SK-MEL-5 (cell line): ENCODE measurements at places on chromosomes 3 and 15. TPM values are rescaled to one million over a fixed set of nuclear protein-coding genes. Genes with fewer than 3 reads are reported as not detected.

The FAM240A gene
- not detected in 2 replicates for total RNA-seq

The NUP210 gene
- total RNA-seq: 14.9 and 19.4 TPM in 2 replicates

The TRAIP gene
- total RNA-seq: 6.1 TPM in 2 replicates

The GABRB3 gene
- total RNA-seq: 22.2 and 24.4 TPM in 2 replicates

The TRH gene
- total RNA-seq: not detected in 2 replicates

The RLBP1 gene
- total RNA-seq: 33.8 and 37.2 TPM in 2 replicates

The CPA3 gene
- total RNA-seq: not detected in 2 replicates

The SAXO2 gene
- 0.43 TPM in 1 of 2 replicates, not detected in the other for total RNA-seq

DNA sequence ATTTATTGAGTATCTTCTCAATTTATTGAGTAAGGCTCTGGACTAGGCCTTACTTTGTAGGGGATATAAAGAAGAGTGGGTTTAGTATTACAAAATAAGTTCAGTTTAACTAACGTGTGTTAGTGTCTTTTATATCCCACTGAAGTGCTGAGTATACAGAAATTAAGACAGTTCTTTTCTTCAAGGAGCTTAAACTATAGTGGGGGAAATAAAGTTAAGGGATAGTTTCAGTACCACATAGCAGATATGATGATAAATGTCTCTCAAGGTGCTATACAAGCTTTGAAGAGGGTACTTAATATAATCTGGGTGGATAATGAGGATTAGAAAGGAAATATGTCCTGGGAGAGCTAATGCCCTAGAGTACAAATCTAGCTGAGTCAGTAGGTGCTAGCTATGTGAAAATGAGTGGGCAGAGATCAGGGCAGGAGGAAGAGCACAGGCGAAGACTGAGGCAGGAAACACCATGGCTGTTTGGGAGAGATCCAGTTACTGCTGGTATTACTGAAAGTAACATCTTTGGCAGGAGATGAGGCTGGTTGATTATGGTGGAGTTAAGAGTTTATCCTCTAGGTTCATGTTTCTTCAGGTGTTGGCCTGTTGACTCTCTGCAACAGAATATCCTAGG, 46.0 kb downstream of the TEX9 start:
- no peak for DNase-seq

DNA sequence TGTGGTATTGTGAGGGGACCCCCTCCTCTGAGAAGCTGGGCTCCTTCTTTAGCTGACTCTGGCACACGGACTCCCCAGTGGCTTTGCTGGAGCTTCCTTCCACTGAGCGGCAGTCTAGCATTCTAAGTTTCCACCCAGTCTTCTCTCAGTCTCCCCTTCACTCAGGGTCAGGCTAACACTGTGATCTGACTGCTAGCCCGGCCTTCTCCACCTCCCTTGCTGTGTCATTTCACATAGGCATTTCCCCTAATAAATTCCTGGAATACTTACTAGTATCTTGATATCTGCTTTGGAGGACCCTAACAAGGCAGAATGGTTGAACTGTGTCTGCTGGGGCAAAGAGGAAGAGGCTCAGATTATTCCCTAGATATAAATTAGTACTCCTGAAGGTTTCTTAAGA, 106.2 kb upstream of the THBS1 start:
- no peak for DNase-seq

GRCh38 chr3:116483135-116483534, 37.8 kb upstream of the LSAMP start:
- DNase-seq: no peak

DNA sequence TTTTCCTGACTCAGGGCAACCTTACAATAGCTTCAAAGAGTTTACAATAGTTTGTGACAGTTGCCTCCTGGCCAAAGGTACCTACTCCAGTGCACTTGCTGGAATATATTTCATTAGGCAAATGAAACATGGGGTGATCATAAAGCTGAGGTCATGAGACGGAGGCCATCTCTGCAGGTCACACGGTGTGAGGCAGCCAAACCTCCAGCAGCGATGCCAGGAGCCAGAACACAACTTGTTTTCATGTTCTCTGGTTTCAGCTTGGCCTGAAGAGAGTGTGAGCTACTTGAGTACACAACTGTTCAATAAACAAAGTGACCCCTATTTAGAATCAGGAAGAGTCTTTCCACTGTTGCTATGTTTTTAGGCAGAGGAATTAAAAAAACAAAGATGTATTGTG, 42.7 kb upstream of the PYGO1 start:
- peak; percentile 90 for DNase-seq

DNA sequence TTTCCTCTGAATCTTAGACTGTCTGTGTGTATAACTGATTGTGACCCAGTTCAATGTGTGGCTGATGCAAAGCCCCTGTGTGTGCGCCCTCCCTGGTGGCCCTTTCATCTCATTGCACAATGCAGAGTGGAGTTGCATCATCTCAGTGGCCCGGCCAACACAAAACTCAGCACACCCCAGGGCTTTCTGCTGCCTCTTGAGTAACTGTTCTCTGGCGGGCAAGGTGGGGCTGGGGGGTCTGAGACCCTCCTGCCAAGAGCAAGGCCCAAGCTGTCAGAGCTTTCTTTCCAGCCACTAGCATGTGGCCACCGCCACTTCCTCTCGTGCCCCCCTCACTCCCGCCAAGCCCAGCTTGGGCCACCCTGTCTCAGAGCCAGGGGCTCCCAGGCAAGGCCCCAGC, 80.7 kb upstream of the ALDH1L1 start:
- peak; percentile 13 for DNase-seq

DNA sequence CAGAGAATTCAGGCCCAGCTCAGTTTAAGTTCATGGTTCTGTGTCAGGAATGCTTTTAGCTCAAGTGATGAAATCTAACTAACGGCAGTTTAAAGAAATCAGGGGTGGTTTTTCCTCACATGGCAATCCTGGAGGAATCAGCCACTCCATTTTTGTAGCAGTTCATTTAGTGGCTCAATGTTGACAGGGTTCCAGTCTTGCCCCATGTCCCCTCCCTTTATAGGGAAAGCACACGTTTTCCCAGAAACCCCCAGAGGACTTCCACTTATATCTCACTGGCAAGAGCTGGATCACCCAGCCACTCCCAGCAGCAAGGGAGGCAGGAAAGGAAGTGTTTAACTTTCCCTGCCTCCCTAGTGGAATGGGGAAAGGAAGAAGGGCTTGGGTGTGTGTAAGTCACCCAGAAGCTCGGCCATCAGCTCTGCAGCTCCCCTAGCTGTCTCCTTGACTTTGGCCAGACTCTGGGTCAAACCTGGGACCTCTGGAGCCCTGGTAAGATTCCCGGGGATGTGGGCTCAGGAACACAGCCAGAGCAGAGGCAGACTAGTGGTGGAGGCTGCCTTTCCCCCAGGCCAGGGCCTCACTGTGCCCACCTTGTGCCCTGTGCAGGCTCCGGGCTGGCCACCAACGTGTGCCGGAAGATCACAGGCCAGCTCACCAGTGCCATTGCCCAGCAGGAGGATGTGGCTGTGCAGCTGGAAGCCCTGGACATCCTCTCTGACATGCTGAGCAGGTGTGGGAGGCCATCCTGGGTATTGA, 11.3 kb downstream of the CAND2 start:
- no peak for DNase-seq

GRCh38 chr3:11555881-11556633, 87.7 kb downstream of the VGLL4 start:
- DNase-seq: no peak

GRCh38 chr15:35019404-35020327, 31.6 kb upstream of the ZNF770 start:
- DNase-seq: peak; percentile 37
